ENCODE measurements at places on chromosomes 7 and 10.

DNA sequence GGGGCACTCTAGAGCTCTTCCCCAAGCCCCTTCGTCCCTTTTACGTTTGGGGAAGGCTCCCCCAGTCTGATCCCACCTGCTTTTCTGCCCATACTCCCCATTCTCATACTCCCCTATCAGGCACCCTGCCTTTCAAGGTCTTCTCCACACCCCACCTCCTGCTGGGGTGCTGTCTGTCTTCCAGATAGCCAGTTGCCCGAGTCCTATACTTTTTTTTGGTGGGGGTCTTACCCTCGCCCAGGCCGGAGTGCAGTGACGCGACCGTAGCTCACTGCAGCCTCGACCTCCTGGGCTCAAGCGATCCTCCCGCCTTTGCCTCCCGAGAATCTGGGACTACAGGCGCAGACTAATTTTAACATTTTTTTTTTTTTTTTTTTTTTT is 775 bp upstream of the ABHD11 start:
- DNase-seq = no peak

- DNase-seq = no peak
Observed at GRCh38 chr10:118373786-118374185, 31.7 kb upstream of the FAM204A start.

- no peak for DNase-seq
Observed at GRCh38 chr7:150388709-150389531, 9.8 kb downstream of the ZNF775 start.

GRCh38 chr10:123100030-123100762 is 35.6 kb upstream of the HMX3 start:
- DNase-seq = no peak

GRCh38 chr10:69845574-69846292 is 44.0 kb downstream of the COL13A1 start:
- DNase-seq = no peak

- no peak for DNase-seq
Observed at GRCh38 chr10:51416494-51416893, 282.9 kb downstream of the CSTF2T start.

DNA sequence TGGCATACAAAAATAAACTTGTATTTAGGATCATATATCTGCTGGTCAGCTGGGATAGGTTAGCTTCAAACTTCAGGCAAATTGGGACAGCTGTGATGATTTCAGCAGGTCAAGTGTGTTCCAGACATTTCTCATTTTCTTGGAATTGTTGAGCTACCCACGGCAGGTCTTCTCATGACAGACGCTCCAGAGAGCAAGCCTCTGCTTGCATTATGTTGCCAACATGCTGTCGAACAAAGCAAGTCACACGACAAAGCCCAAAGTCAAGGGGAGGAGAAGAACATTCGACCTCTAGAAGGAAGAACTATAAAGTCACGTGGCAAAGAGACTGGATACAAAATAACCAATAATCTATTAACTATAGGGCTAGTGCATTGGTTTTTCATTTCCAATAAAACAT is 103.5 kb downstream of the RAB18 start:
- DNase-seq = no peak

GRCh38 chr7:332646-333392 is 42.8 kb downstream of the FOXL3 start:
- DNase-seq = peak; percentile 62

GRCh38 chr7:90736968-90737939 is 141.1 kb downstream of the CDK14 start:
- no peak for DNase-seq

- no peak for DNase-seq
Observed at GRCh38 chr7:36474283-36475010, 84.8 kb downstream of the ANLN start.

DNA sequence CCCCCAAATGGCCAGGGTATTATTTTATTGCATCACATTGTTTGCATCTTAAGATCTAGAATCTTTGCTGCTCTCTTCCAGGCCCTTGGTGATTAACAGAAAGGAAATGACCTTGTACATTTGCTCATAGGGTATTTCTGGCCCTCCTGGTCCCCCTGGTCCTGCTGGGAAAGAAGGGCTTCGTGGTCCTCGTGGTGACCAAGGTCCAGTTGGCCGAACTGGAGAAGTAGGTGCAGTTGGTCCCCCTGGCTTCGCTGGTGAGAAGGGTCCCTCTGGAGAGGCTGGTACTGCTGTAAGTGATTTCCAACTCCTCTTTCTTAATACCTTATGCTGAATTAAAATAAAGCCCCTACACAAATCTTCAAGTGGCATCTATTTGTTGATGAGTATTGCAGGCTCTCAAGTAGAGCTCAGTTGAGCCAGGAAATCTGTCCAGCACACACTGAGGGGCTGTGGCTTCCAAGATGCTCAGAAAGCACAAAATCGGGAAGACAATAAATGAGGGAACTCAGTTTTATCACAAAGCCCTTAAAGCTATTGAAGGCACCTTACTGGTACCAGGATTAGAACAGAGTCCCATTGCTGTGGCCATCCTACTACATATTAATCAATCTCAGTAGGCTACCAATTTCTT is 28.2 kb downstream of the COL1A2 start:
- no peak for DNase-seq

GRCh38 chr7:44081266-44081748 is 1.0 kb downstream of the POLM start:
- DNase-seq = no peak

DNA sequence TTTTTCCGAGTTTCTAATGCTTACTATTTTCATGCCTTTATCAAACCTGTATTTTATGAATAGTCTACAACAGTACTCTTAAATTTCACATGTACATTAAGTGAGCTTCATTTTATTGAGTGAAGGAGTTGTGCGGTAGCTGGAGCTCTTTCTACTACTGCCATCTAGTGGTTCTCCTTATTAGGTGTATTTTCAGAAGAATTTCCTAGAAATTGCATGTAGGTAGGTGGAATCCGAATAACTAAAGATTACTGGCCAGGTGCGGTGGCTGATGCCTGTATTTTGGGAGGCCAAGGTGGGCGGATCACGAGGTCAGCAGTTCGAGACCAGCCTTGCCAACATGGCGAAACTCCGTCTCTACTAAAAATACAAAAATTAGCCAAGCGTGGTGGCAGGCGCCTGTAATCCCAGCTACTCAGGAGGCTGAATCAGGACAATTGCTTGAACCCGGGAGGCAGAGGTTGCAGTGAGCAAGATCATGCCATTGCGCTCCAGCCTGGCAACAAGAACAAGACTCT is 38.3 kb downstream of the LRRC72 start:
- no peak for DNase-seq

DNA sequence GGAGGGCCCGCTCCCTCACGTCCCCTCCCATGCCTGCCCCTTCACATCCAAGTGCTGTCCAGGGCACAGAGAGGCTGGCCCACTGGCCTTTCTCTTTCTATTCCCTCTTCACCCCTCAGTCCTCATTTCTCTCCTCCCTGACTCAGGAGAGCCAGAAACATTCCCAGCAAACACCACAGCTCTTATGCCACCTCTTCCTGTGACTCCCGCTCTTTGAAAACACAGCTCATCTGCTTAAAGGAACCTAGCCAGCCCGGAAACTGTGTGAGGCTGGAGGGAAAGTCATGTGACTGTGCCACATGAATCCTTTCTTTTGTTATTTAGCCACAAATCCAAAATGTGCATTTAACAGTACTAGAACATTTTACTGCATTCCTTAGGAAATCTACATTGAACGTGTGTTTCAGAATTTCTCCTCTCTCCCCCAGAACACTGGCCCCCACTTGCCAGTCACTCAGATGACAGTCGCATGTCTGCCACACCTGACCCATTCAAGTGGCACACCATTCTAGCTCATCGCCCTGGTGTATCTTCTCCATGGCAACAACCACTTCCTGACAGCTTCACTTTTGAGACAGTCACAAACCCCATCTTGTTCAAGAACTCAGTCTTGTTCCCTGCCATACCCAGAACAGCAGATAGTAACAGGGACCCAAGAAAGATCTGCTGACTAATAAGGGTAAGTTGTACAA is 42.8 kb downstream of the GRB10 start:
- no peak for DNase-seq

- peak; percentile 12 for DNase-seq
Observed at GRCh38 chr7:32427769-32428291, 62.4 kb downstream of the LSM5 start.

DNA sequence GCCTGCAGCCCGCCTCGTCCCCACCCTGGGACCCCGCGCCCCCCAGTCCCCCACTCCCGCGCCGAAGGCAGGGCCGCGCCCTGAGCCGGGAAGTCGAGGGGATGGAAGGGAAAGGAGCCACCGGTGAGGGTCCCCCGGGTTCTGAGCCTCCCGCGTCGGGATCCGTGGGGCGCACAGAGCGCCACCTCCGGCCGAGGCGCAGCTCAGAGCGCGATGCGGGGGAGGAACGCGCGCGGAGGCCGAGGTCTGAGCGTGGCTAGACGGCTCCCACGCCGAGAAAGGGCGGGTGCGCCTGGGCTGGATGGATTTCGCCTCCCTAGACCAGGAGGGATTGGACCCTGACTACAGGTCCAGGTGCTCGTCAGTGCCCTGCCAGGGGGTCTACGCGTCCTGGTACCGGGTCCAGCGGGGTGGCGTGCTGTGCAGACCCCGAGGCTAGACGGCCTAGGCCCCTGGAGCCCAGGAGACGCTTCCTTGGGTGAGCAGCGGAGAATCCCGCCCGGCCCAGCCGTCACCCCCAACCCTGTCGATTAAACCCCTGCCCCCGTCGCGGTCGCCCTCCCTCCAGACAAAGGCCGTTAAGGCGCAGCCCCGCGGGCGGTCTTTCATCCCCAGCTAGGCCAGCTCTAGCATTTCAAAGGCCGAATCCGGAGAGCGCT is 986 bp upstream of the PDGFA start:
- DNase-seq = no peak

GRCh38 chr7:150986099-150986512 is 4.7 kb upstream of the NOS3 start:
- DNase-seq = no peak

DNA sequence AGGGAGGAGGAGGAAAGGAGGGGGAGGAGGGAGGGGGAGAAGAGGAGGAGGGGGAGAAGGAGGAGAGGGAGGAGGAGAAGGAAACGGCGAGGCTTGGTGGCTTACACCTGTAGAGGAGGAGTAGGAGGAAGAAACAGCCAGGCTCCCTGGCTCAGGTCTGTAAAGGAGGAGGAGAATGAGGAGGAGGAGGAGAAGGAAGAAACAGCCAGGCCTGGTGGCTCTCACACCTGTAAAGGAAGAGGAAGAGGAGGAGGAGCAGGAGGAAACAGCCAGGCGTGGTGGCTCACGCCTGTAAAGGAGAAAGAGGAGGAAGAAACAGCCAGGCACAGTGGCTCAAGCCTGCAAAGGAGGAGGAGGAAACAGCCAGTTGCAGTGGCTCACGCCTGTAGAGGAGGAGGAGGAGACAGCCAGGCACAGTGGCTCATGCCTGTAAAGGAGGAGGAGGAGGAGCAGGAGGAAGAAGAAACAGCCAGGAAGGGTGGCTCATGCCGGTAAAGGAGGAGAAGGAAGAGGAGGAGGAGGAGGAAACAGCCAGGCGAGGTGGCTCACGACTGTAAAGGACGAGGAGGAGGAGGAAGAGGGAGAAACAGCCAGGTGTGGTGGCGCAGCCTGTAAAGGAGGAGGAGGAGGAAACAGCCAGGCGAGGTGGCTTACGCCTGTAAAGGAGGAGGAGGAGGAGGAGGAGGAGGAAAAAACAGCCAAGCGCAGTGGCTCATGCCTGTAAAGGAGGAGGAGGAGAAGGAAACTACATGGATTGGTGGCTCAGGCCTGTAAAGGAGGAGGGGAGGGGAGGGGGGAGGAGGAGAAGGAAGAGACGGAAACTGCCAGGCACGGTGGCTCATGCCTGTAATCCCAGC is 14.9 kb upstream of the CRCP start:
- DNase-seq = no peak

- no peak for DNase-seq
Observed at GRCh38 chr10:119289227-119289920, 82.0 kb downstream of the GRK5 start.

GRCh38 chr10:116699049-116699448 is 43.3 kb downstream of the HSPA12A start:
- DNase-seq = no peak
